ENCODE measurements at places on chromosomes 3 and 15.

DNA sequence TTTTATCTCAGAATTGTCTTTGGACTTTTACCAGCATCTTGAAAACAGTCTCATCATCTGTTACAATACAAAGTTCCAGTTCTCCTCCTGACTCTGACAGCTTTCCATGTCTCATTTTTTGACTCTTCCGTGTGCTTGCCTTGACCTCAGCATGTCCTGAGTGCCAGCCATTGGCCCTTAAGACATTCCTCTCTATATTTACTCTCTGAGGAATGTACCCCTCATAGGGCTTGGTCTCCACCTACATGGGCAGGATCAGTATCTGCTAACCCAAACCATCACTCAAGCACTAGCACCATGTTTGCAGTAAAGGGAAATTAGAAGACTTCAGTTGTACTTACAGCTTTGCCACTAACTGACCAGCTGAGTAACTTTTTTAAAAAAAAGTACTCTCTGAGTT is 16.2 kb downstream of the ANKUB1 start:
- DNase-seq: no peak

DNA sequence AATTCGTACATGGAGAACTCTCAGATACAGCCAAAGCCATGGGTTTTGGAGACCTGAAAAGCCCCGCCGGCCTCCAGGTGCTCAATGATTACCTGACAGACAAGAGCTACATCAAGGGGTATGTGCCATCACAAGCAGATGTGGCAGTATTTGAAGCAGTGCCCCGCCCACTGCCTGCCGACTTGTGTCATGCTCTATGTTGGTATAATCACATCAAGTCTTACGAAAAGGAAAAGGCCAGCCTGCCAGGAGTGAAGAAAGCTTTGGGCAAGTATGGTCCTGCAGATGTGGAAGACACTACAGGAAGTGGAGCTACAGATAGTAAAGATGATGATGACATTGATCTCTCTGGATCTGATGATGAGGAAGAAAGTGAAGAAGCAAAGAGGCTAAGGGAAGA is 23.5 kb downstream of the MYO5A start:
- no peak for DNase-seq

GRCh38 chr15:80958818-80959495 is 30.7 kb downstream of the MESD start:
- DNase-seq: no peak

DNA sequence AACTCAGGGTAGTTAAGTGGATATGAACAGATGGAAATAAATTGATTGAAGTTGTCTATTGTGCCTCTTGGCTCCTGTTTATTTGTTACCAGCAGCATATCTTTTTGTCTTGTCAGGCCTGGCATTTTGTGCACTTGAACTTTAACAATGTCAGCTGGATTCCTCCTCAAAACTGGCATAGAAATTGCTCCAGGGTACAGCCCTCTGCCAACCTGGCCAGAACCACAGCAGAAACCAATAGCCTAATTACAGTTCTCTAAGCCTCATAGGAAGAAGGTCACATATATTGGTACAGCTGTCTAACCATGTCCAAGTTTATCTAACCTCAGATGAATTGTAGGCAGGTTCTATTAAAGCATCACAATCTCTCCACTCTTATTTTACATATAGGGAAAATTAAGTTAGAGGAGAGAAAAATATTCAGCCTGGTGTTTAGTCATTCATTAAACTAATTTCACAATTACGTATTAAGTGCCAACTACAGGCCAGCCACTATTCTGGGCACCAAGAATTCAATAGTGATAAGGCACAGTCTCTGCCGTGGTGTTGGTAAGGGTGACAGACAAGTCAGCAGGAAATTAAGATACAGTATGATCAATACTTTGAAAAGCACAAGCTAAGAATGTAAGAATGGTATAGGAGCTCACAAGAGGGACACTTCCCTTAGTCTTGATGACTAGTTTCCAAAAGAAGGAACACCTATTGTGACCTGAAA is 452.9 kb upstream of the NECTIN3 start:
- no peak for DNase-seq

GRCh38 chr3:23931597-23931996 is 13.5 kb upstream of the NR1D2 start:
- DNase-seq: no peak

GRCh38 chr3:87287011-87287410 is 10.6 kb upstream of the POU1F1 start:
- DNase-seq: no peak

DNA sequence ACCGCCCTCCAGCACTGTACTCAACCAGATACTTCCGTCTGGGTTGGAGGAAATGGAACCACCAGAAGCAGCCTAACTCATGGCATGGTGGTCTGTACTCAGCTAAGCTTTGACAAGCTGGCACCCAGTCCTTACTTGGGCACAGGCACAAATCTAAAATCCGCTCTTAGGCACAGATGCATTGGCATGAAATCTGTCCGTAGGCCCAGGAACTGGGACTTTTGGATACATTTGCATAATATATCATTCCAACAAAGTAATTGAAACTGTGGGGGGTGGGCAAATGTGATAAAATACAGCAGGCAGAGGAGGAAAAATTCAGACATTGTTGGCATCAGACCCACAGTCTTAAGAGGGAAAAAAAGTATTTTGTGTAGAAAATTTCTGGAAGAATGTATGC is 75.4 kb downstream of the C3orf85 start:
- no peak for DNase-seq

GRCh38 chr3:122961146-122961545 is 66.4 kb downstream of the SEMA5B start:
- DNase-seq: peak; percentile 77

DNA sequence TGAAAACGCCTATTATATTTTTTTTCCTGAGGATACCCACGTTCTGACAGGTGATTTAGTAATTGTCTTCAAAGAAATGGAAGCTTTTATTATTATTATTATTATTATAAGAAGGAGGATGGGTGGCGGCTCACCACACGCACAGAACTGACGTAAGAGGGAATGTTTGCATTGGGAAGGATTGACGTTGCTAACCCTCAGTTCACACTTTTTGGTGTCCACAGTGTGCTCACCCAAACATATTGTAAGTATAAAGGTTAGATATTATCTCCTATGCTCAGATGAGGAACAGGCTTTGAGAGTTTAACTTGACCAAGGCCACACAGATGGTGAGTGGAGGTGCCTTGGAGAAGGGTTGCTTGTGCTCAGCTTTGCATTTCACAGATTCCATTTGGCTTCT is 533.5 kb upstream of the TBL1XR1 start:
- no peak for DNase-seq

- peak; percentile 18 for DNase-seq
Measured at GRCh38 chr15:89361451-89362202, 27.0 kb upstream of the POLG start.

- DNase-seq: no peak
Measured at GRCh38 chr3:160982491-160982890, 122.7 kb downstream of the B3GALNT1 start.

- DNase-seq: no peak
Measured at GRCh38 chr15:63440756-63441155, 59.1 kb upstream of the CA12 start.

DNA sequence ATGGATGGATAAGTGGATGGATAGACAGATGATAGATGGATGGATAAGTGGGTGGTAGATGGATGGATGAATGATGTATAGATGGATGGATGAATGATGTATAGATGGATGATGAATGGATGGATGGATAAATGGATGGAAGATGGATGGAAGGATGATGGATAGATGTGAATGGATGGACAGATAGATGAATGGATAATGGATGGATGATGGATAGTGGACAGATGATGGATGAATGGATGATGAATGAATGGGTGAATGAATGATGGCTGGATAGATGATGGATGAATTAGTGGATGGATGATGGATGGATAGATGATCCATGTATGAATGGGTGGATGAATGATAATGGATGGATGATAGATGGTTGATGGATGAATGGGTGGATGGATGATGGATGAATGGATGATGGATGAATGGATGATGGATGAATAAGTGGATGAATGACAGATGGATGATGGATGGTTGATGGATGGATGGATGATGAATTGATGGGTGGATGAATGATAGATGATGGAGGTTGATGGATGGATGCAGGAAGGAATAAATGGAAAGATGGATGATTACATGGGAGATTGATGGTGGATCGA is 69.3 kb downstream of the ITGA11 start:
- no peak for DNase-seq

GRCh38 chr3:151156618-151157216 is 46.3 kb downstream of the GPR171 start:
- peak; percentile 49 for DNase-seq

DNA sequence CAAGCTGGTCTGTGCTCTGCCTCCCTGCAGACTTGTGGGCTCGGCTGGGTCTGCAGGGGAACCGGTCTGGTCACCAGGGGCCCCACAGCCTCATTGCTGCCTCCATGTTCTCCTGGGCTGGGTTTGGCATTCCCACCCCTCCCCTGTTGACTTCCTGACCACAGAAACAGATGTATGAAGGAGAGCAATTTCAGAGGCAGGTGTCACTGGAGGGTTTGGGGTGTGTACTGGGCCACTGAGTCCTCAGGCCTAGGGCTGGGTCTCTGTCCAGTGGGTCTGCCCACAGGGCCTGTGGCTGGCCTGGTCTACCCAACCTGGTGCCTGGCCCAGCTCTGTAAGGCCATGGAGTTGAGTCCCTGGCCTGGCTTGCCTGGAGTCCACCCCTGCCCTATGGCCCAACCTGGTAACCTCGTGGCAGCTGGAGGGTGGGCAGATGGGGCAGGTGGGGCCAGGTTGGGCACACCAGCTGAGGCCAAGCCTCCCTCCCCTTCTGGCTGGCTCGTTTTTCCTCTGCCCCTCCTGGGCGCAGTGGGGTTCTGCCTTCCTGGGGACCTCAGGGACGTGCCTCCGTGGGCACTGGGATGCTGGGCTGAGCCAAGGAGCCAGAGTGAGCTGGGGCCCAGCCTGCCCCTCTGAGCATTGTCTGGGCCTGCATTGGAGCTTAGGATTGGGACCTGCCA is 20.8 kb downstream of the PLXNA1 start:
- no peak for DNase-seq

DNA sequence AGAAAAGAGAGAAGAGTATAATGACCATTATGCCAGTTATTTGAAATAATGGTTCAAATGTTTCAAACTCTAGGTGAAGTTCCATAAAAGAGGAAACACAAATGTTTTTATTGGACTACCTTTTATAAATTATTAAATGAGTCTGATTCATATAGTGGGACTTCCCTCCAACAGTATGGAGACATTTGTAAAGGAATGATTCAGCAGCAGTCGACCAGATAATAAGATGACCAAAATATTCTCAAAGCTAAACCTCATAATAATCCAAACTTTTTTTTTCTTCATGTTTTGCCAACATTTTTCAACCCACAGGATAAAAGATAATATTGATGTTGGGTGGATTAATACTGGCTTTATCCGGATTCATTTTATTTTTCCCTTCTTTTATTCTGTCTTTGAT is 18.8 kb downstream of the TIPARP start:
- no peak for DNase-seq

DNA sequence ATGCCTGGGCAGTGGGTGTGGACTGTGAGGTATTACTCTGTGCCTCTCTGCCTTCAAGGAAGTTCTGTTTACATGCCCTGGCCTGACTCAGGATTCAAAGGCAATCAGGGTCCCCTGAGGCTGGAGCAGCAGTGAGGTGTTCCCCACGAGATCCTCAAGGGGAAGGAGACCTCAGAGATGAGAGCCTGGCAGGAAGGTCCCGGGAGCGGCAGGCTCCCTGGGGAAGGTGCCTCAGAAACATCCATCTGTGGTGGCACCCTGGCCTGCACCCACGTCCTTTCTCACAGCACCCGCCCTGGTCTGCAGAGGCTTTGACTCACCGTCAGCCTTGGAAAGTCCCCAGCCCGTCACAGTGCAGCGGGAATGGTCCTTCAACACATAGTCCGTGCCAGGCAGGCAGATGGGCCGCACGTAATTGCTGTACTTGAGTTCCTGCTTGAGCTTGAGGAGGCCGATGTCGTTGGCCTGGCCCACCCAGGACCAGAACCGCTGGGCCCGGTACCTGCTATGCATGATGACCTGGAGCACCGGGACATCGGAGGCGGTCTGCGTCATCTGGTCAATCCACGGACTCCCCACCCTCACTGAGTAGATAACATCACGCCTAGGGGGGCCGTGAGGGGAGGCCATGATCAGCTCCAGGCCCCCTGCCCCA is 3.6 kb downstream of the PRSS50 start:
- DNase-seq: no peak

DNA sequence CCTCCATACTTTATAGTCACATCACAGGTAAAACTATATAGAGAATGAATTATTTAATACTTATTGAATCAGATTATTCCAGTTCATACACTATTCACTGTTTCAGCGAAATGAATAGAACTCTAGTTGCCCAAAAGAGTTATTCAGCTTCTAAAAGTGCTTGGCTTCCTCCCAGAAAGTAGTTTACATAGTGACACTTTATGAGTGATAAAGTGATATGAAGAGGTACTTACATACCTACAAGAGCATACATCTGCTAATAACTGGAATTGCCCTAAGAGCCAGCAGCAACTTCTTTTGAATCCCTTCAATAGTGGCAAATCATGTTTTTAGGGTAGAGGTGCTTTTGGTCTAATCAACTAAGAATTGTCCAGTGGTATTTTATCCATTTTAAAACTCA is 635.1 kb upstream of the AGTR1 start:
- no peak for DNase-seq

GRCh38 chr15:69783211-69783610 is 314.5 kb downstream of the TLE3 start:
- DNase-seq: no peak

- DNase-seq: peak; percentile 35
Measured at GRCh38 chr15:69225355-69226022, 65.1 kb downstream of the GLCE start.

DNA sequence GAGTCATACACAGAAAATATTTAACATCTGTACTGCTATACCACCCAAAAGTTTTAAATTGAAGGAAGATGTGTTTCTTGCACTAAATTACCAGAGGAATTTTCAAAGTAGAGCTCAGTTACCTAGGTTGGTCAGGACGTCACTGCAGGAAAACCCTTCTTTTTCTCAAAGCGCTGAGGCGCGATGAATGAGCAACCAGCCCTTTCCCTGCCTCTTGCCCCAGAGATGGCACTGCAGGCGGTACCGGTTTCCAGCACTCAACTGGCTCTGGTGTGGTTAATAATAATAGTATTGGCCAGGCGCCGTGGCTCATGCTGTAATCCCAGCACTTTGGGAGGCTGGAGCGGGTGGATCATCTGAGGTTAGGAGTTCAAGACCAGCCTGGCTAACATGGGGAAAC is 49.3 kb downstream of the HES1 start:
- DNase-seq: no peak

DNA sequence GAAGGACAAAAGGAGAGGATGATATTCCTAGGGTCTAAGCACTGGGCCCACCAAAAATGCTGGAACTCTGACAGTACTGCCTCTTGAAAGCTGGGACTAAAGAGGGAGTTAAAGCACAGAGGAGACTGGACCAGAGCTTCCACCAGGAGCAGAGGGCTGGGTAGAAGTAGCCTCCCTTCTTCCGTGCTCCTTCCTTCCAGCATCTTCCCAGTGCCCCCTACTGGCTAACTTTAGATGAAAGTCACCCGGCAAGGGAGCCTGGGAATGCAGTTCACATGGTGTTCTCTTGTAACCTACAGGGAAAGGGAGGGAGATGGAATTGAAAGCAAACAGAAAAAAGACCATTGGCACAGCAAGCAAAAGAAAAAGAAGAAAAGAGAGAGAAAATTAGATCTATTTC is 106.1 kb upstream of the COL8A1 start:
- peak; percentile 46 for DNase-seq

Data from fibroblast of the conjunctiva (primary cell).